Stimulated activated CD8-positive, alpha-beta memory T cell treated with anti-CD3 and anti-CD28 coated beads, Interleukin-7, amount 100 ng/mL, for 1 hour (primary cell): ENCODE measurements at places on chromosomes 5 and 9.
A peak's percentile ranks its signal among the peaks of the same experiment; 100 is the strongest.

DNA sequence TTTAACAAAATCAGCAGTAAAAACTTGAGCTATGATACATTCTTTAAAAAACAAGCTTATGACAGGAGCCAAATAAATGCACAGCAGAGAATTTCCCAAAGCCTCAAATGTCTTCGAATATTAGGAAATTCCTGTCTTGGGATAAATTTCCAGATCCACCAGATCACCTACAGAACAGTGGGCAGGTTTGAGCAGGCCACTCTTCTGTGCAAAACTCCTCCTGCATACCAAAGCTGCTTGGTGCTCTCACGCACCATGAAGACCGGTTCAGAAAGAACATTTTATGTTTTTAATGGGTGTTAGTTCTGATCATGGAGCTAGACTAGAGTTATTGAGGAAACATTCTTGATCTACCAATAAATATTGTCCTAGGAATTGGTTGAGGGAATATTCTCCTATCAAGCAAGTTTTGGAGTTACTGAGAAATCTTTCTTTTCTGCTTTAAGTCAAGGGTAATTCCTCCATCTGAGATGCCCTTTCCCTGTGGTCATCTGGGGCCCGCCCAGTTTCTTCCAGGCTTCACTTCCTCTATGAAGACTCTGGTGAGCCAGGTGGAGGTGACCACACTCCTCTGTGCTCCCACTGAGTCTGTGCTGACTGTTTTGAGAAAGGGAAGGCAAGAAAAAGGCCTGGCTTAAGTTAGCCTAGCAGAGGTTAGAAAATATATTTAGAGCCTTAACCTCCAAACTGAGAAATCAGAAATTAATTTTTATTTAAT, 17.9 kb downstream of the TNFSF15 start:
- DNase-seq: no peak

DNA sequence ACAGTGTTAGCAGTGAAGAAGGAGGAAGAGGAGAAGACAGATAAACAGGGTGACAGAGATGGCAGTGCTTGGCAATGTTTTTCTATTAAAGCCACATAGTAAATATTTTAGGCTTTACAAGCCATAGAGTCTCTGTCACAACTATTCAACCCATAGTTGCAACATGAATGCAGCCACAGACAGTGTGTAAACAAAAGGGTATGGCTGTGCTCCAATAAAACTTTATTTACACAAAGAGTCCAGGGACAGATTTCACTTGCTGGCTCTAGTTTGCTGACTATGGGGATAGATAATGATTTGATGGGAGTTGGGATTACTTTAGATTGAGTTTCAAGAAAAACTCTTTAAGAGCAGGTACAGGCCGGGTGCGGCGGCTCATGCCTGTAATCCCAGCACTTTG, 224.8 kb upstream of the SEMA6A start:
- no peak for DNase-seq

- DNase-seq: no peak
These were observed 10.5 kb downstream of the ADGRV1 start for GRCh38 chr5:90569084-90569483.

GRCh38 chr9:13175732-13176131, 103.8 kb downstream of the MPDZ start:
- DNase-seq: no peak

- no peak for DNase-seq
These were observed 209.2 kb upstream of the PAPPA start for GRCh38 chr9:115944166-115944948.

GRCh38 chr9:110115341-110115820, 92.6 kb downstream of the C9orf152 start:
- no peak for DNase-seq

GRCh38 chr5:180439911-180440769, 54.0 kb upstream of the CNOT6 start:
- no peak for DNase-seq

DNA sequence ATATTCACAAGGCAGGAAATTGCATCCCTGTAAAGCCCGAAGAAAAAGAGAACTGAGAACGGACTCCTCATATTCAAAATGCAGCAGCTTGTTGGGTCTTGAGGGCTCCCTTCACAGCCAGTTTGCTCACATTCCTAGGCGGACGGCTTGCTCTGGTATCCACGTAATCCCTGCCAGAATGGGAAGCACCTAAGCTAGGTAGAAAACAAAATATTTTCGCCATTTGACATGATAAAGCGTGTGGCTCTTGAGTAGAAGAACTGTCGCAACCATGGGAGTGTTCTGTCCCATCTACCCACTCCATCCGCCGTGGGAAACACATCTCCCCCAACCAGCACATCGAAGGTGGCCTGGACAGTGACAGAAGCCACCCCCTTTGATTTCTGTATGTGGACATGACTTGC, 183.1 kb downstream of the GAS1 start:
- no peak for DNase-seq

GRCh38 chr9:26229324-26230054, 551.2 kb upstream of the TUSC1 start:
- no peak for DNase-seq

- no peak for DNase-seq
These were observed 50.8 kb downstream of the GABBR2 start for GRCh38 chr9:98657897-98658296.

DNA sequence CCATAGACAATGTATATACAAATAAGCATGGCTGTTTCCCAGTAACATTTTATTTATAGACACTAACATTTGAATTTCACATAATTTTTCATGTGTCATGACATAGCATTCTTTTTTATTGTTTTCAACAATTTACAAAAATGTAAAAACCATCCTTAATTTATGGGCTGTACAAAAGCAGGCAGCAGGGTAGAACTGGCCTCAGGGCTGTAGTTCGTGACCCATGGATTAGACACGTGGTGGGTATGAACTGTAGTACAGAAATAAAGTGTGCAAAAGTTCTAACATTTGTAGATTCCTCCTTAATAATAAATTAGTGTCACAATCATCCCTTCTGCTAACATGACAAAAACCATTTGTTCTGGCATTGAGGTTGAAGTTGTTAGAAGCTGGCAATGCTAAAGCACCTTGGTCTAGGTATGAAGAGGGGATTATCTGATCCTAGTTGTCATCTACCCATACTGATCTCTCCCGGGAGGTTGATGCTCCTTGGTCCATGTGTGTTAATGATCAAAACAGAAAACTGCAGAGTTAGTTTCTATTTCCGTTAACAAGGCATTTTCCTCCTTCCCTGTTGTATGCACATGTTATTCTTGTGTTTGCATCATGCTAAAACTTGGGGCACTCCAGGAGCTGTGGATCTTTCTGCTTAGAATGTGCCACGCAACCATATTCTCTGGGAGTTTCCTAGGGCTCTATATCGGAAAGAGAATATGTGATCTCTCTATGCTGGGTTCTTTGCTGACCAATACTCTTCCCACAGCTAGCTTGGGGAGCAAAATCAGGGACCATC, 917.6 kb downstream of the TLE1 start:
- DNase-seq: no peak

DNA sequence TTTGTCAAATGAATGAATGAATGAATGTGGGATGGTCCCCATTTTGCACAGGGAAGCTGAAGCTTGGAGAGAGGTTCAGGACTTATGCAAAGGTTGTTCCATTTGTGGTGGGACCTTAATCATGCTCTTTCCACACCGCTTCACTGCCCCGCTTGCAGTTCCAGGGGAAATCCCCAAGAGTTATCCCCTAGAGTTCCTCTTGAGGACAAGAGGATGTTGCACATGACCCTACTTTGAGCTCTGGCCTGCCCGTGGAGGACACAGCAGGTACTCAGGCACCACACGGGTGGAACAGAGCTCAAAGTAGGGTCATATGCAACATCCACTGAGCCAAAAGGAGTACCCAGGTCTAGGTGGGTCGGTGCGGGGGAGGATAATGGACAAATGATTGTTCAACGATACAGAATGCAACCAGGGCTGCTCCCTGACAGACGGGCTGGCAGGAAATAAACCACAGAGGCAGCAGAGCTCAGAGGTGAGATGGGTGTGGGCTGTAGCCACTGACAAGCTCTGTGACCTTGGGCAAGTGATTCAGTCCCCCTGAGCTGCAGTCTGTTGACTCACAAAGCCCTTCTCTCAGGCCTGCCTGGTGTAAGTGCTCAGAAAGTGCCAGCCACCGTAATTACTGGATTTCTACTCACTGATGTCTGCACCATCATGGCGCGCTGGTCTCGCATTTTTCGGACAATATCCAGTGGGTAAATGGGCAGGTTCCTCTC, 60.3 kb upstream of the EPB41L4B start:
- DNase-seq: no peak

- DNase-seq: peak; percentile 6
These were observed 427 bp downstream of the PCYOX1L start for GRCh38 chr5:149358294-149358651.

DNA sequence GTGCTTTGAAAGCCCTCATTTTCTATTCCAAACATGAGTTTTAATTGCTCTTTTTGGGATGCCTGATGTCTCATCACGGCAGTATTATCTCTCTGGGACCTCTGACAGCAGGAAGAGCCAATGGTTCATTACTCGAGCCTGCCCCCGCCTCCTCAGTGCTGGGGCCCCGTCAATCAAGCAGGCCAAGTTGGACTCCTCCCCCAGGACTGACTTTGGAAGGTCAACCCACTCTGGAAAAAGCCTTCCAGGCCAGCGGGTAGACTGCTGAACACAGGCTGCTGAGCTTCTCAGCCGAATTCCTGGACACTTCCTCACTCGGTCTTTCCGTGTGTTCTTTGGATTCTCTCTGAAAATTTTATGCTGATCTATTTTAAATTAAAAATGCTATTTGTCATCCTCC, 9.5 kb upstream of the BARHL1 start:
- DNase-seq: no peak

- DNase-seq: no peak
These were observed 19.1 kb upstream of the NEK6 start for GRCh38 chr9:124238546-124239140.

- no peak for DNase-seq
These were observed 642.4 kb upstream of the C9orf72 start for GRCh38 chr9:28215536-28216299.

GRCh38 chr9:122261469-122261881, 3.2 kb downstream of the RBM18 start:
- DNase-seq: no peak

DNA sequence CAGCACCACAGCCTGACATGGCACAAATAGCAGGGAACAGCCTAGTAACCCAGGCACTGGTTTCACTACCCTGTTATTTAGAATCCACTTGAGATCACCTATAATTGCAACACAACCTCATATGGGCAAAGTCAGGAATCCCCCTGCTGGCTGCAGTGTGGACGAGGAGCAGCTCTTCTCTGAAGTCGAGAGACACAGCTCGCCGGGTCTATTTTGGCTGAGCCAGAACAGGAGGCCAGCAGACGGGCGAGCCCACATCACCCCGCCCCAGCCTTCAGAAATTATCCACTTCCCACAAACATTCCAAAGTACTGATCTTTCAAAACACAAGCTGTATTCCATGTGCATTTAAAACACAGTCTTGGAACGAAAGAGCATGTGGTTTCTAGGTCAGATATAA, 179.0 kb downstream of the ROR2 start:
- DNase-seq: no peak

- no peak for DNase-seq
These were observed 14.9 kb upstream of the SCGB3A2 start for GRCh38 chr5:147863454-147864158.

DNA sequence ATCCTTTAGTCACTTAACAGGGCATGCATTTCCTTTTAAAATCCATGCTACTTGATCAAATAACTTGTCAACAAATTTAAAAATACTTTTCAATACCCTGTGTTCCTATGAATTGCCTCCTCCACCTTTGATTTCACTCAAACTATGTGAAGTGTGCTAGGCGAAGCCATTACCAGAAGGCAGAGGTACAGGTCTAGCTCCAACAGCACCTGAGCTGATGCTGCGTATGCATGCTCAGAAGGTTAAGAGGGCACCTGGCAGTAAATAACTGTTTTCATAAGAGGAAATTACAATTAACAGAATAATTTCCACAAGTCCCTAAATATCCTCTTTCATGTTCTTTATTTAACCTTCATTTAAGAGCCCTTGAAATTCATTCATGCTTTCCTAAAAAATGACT, 251.8 kb downstream of the EFNA5 start:
- no peak for DNase-seq

GRCh38 chr5:93303291-93303691, 277.7 kb downstream of the NR2F1-AS1 start:
- no peak for DNase-seq

- DNase-seq: no peak
These were observed 59.1 kb downstream of the TLR4 start for GRCh38 chr9:117763314-117763713.

- no peak for DNase-seq
These were observed 216.9 kb downstream of the AUH start for GRCh38 chr9:91144769-91145168.

DNA sequence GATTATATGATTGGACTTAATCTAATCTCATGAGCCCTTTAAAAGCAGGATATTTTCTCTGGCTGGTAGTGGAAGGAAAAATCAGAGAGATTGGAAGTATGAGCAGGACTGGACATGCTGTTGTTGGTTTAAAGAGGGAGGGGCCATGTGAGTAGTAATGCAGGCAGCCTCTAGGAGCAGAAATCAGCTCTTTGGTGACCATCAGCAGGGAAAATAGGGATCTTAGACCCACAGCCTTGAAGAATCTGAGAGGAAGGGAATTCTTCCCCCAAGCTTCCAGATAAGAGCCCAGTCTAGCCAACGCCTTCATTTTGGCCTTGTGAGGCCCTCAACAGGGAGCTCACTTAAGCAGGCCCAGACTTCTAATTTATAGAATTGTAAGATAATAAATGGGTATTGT, 9.5 kb downstream of the SH3GL2 start:
- DNase-seq: no peak

GRCh38 chr5:111198281-111198966, 25.8 kb upstream of the CAMK4 start:
- no peak for DNase-seq

DNA sequence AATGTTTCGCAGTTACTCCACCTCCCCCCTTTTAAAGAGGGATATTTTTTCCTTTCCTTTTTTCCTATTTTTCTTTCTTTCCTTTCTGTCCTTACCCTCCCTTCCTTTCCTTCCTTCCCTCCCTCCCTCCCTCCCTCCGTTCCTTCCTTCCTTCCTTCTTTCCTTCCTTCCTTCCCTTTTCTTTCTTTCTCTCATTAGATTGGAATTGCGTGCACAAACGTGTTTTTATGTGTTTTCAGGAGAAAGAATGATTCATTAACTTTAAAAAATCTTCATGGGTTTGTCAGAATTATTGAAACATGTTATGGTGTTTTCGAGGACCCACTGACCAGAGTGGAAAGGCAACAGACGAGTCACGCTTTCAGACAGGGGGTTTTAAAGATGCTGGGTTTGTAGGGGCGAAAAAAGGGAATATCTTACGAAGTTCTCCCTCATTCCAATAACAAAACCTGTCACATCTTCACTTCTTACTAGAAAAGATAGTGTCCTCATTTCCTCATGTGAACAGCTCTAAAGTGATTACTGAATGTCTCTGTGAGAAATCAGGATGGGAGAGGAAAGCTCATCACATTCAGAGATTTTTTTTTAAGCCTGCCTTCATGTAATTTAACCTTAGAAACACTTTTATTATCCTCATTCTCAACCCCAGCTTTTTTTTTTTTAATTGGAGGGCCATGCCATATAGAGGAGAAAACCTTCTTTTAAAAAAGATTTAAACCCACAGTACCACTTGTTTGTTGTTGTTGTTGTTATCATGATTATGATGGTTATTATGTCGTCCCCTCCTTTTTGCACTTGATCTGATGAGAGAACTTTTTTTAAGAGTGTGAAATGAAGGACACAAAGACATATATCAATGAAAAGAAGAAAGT, 21.9 kb downstream of the NR2F1 start:
- DNase-seq: no peak
